Activated CD4-positive, CD25-positive, alpha-beta regulatory T cell (primary cell): ENCODE measurements at places on chromosomes 5 and 9.

- no peak for DNase-seq
Observed at GRCh38 chr5:180034564-180034963, 37.0 kb downstream of the RNF130 start.

DNA sequence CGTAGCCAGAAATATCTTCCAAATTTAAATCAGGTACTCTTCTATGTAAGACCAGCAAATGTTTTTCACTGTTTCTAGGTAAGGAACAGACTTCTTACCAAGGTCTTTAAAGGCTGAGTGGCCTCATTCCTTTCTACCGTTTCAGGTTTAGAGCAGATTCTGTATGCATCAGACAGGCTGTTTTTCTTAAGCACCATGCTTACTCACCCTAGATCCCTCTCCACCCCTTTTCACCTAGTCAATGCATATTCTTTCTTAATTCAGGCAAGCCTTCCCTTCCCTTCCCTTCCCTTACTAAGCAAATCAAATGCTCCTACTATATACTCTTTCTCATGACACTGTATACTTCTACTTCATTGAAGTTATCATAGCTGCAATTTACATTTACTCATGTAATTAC, 70.7 kb downstream of the RFX3 start:
- no peak for DNase-seq

DNA sequence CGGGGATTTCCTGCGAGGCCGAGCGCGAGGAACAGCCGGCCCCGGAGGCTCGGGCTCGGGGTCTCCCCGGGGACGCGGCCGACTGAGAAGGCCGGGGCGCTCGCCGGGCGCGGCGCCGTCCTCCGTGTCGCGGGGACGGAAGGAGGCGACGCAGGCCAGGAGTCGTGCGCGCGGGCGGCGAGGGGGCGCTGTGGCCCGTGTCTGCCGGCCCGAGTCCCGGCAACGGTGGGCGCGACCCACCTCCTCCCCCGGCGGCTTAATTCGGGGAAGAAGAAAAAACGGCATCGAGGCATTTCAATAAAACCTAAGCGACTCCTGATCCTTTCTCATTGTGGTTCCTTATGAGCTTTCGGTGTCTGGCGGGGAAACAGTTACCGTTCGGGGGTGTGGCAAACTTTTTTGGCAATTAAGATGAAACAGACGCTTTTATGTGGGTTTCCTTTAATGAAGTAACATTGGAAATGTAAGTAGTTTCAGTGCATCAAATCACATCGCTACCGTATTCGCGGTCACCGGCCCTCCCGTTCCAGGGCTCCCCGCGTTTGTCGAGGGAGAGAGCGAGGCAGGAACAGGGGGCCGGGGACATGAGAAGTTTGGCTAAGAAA, 3.7 kb upstream of the IRX2 start:
- no peak for DNase-seq

- DNase-seq, result no peak
Observed at GRCh38 chr9:11757408-11757807, 935.8 kb upstream of the TYRP1 start.

GRCh38 chr5:87154191-87154590, 113.5 kb upstream of the RASA1 start:
- no peak for DNase-seq

DNA sequence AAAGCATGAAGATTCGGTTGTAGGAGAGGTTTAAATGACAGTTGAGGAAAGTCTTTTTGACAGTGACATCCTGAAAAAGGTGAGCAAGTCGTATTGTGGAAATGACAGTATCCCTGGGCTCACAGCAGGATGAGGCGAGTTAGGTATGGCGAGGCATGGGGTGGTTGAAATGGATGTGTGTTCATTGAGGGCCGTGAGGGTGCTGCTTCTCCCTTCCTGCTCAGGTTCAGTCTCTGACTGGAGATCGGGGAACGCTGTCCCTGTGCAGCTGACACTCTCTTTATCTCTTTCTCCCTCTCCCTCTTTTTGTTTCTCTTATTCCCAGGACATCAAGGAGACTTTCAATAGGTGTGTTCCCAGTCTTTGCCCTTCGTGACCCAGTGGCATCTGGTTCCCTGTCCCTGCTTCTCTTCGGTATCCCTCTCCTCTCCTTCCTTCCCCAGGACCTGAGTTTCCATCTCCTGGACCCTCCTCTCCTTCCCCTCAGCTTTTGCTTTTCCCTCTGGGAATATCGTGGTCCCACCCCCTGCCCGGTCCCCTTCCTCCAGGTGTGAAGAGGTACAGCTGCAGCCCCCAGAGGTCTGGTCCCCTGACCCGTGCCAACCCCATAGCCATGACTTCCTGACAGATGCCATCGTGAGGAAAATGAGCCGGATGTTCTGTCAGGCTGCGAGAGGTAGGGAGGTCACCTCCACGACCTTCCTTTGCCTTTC, 10.2 kb downstream of the TRIM41 start:
- DNase-seq, result no peak

DNA sequence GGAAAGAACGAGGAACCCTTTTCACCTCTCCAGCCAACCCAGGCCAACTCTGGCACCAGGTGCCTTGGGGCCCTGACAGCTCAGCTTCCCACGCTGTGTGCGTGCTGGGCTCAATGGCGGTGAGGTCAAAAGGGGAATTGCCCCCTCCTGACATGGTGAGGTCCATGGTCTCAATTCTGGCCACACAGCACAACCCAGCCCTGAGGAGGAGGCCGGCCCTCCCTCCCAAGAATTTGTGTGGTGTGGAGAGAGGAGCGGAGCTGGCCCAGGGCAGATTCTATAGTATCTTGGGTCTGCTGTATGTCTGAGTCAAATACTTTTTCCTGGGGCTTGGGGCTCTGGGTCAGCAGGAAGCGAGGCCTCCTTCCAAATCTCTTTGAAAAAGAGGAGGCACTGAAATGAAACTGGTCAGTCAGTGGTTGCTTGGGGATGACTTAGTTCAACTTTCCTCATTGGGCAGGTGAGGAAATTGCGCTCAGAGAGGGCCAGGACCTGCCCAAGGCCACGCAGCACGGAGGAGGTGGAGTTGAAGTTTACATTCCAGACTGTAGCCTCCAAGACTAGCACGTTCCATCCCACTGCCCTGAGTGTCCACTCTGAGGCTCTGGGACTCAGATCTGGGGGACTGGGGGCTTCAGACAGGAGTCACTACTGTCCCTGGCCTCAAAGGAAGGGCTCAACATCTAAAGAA, 15.6 kb downstream of the COL27A1 start:
- DNase-seq, result no peak
